ENCODE measurements at places on chromosomes 12 and 14.

DNA sequence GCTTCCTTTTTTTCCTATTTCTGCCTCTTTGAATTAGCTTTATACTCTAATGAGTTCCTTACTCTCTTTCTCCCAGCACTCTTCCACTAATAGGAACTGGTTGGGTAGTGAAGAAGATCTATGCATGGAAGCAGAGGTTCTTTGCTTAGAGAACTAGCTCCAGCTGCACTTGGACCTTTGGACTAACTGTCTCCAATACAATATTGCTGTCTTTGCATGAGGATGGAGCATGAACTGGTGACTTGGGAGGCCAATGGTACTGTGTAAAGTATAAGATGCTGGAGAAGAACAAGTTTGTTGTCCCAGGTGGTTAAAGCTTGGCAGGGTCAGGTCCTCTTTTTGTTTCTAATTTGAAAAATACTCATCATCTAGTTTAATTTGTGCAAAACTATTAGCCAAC, 2.4 kb upstream of the GLS2 start:
- DNase-seq: no peak

GRCh38 chr12:101042211-101042610, 167.8 kb downstream of the SLC5A8 start:
- no peak for DNase-seq

DNA sequence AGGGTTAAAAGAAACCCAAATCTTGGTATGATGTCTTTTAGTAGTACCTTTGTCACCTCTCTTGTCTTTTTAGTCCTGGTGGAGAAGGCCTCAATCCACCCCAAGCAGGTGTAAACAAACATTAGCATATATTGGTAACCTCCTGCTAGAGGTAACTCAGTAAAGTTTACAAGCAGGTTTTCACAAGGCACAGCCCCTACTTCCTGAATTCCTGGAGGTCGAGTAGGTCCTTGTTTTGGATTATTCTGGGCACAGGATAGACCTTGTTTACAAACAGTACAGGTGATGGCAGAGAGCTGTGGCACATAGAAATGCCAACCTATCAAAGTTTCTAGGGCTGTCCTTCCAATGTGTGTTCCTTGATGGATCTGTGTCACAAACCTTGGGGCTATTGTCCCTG, 99.1 kb downstream of the ALG10 start:
- no peak for DNase-seq

GRCh38 chr12:28484156-28484555, 293.9 kb downstream of the CCDC91 start:
- DNase-seq: no peak

GRCh38 chr14:64723691-64724577, 19.7 kb downstream of the PLEKHG3 start:
- DNase-seq: no peak

DNA sequence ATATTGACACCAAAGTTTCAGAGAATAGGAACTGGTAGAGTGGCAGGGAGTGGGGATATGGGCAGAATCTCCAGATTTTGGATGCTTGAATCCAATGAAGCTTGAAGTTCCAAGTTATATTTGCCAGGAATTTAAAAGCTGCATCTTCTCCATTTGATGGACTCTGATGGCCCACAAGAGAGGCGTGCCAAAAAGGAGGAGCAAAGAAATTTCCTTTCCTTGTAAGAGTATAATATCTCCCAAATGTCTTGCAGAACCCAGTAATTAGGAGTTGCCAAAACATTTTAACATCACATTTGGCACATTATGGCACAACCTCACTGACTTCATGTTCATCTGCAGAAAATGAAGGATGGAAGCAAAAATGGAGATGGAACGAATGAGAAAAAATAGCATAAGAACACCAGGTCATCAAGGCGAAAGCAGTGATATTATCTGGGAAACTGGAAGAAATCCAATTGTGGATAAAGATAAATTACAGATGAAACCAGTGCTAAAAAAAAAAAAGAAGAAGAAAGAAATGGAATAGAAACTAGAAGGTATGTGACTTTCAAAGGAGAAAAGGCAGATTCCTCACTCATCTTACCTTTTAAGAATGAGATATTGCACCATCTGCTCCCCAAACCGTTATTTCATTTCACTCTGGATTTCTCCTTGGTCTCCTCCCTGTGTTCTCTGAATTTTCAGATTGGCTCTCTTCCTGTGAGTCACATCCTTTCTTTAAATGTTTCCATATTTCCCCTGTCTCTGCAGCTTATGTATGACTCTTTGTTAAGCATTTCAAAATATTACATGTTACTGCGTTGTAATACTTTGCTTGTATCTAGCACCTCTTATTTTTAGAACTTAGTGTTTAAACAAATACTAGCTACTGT, 13.5 kb upstream of the FLRT2 start:
- no peak for DNase-seq

DNA sequence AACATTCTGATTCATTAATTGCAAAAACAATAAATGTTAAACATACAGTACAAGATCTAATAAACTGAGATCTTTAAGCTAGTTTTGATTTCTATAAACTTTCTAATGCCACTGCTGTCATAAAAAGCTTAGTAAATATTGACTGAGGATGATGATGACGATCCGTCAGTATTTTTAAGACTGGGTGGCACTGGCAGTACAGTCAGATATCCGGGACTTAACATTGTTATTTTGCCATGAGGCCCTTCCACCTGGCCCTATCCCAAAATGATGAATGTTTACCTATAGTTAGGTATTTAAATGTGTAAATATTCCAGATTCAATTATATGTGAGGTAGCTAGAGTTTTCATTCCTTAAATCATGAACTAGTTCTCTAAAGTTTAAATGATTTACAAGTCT, 158.5 kb downstream of the FOXA1 start:
- DNase-seq: no peak

GRCh38 chr12:94434171-94434570, 25.5 kb downstream of the CEP83 start:
- no peak for DNase-seq

DNA sequence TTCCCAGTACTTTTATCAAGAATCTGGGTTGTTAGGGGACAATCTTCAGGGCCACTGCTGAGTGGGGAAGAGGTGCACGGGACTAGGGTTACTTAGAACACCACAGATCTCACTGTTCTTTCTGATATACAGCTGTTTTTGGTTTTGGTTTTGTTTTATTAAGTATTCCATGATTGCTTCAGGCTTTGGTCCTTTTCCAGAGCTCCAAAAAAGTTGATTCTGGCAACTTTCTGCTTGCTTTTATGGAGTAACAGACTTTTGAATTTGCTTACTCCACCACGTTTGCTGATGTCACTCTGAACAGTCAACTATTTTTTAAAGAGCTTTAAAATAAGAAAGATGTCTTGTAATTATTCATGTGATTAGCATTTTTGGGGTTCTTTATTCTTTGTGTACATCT, 368.1 kb upstream of the FOXG1 start:
- DNase-seq: no peak

GRCh38 chr14:24900269-24901100, 149.5 kb downstream of the STXBP6 start:
- no peak for DNase-seq

DNA sequence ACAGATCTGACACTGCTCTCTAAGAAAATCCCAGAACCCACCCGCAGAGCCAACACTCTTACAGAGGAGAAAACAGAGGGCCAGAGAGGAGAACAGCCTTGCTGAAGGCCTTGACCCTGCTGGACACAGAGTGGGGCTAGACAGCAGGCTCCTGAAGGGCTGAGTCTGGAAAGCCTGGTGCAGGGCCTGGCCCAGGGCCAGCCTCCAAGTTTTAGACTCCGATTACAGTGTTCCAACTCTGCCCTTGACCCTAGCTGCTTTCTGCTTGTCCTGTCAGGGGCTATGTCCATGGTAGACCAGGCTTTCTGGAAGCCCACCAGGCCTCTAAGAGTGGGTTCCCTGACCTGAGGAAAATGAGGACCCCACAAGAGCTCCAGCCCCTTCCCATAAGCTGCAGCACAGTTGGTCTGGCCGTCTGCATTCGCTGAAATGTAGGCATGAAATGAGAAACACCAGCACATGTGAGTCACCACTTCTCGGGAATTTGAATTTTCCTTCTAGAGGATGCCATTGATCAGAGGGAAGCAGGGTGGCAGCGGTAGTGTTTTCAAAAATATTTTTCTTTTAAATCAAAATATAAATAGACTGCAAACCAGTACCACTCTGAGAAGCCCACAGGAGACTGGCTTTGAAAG, 154.4 kb downstream of the CALM1 start:
- no peak for DNase-seq

GRCh38 chr12:7155471-7156034, 25.4 kb downstream of the CLSTN3 start:
- DNase-seq: no peak

DNA sequence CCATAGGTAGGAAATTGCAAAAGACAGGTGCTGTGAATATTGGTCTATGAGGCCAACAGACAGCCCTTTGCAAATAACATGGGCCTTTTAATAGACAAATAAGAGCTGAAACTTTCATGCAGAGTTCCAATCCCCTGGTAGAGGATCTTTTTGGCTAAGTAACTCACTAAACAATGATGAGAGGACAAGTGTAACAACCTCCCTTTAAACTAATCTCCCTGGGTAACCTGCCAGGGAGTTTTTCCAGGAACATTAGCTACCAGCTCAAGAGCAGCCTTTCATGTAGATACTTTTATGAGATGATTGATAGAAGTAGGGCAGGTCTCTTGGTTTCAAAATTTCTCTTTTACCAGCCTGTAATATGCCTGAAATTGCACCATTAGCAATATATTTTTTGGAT, 13.8 kb upstream of the CACNA1C start:
- no peak for DNase-seq

DNA sequence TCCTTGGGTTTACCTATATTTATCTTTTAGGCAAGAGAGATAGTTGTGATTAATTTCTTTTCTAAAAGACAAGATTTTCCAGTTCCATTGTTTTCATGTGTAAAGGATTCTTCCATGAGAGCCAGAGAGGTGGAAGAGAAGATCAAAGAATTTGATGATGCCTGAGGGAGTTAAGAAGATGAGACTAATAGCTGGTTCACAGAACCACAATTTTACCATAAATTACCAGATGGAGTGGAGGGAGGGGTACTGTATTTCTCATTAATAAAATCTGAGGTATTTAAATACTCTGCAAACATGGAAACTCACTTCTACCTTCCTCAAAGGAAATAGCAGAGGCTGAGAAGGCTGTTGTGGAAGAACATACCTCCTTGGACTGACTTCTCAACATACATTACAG, 34.6 kb downstream of the ALKBH1 start:
- DNase-seq: no peak

DNA sequence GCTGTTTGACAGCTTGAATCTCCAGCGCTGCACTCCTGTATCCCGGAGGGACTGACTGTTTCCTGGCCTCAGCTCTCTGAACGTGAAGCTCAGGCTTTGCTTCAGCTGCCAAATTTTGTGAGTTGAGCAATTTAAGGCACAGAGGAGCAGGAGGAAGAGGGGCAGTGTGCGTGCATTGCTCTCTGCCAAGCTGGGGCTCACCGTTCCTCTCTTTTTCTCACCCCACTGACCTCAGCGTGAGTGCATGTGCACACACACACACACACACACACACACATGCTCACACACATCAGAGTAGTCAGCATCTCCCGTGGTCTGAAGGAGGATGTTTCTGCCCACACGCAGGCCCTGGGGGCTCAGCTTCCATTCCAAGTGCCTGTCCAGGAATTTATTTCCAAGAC, 27.8 kb upstream of the BDKRB2 start:
- no peak for DNase-seq

- DNase-seq: no peak
These were observed 1981.7 kb upstream of the FLRT2 start for GRCh38 chr14:83548061-83548839.

- no peak for DNase-seq
These were observed 5.1 kb downstream of the TESC start for GRCh38 chr12:117093918-117094630.

DNA sequence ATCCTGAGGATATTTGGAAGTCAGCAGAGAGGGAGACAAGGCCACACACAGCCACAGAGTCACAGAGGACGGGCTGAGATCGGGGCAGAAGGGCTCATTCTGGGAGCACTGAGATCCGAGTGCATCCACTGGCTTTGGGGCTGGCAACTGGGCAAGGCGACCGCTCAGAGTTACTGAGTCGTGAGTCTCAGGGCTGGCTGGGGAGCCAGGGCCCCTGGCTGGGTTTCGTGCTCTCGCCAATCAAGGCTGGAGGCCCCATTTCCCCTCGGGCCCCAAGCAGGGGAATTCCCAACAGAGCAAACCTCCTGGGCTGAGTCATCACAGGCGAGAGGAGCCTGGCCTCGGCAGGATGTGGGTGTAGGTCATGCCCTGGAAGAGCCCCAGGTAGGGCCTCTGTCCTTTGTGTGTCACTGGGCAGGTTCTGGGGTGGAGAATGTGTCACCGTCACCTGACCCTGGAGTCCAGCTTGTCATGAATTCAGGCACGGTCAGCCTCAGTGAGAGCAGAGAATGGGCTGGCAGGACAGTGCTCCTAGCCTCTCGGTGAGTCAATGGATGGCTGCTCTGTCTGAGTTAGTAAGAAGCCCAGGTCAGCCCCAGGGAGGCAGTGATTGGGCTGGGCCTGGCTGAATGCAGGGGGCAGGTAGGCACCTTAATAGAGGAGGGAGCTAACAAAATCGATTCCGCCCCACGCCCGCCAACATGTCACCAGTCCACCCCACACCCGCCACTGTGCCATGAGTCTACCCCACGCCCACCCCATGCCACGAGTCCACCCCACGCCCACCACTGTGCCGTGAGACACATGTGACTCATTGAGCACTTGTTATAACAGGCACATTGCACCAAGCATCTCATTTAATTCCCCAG, 16.9 kb downstream of the ASB2 start:
- no peak for DNase-seq

DNA sequence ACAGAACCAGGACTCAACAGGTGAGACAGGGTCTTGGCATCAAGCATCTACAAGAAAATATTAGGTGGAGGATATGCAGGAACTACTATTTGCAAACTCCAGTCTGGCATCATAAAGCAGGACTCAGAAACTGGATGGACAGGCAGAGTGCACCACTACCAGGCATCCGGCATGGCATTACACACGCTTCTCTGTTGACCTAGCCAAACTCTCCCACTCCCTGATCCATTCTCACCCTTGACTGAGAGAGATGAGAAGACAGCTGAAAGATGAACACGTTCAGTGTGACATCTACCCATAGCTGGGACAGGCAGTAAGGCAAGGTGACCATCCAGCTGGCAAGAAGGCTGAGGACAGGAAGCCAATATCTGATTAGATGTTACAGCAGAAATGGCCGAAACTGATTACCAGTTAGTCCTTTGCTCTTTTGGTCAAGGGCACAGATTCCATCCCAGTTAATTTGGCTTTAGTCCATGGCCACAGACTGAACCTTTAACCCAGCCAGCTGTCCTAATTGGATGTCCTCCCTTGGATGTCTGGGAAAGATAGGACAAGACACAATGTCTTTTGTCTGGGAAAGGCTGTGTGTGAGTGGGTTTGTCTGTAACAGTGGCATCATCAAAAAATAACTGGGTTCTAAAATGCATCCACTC, 71.6 kb downstream of the BBS10 start:
- no peak for DNase-seq

DNA sequence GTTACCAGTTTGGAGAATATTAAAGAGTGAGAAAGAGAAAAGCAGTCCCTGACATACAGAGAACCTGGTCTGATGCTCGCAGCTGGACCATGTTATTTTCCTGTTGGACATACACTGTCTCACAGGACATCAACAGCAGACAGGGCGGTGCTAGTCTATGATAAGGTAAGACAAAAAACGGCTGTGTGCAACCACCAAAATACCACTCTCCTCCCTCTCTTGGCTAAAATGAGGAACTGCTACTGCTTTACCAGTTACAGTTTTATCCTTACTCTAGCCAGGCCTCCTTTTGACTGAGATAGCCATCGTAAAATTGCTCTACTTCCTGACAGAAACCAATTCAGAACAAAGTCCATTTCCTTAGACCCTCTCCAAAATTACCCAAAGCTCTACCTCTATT, 47.0 kb upstream of the ERGIC2 start:
- DNase-seq: no peak

GRCh38 chr12:14946162-14946561, 7.8 kb upstream of the ERP27 start:
- DNase-seq: no peak

Data from left forelimb (tissue), 1 donor.